ENCODE measurements at places on chromosomes 4 and X.

- DNase-seq: no peak
These were observed 16.2 kb downstream of the DGKQ start for GRCh38 chr4:957231-957580.

DNA sequence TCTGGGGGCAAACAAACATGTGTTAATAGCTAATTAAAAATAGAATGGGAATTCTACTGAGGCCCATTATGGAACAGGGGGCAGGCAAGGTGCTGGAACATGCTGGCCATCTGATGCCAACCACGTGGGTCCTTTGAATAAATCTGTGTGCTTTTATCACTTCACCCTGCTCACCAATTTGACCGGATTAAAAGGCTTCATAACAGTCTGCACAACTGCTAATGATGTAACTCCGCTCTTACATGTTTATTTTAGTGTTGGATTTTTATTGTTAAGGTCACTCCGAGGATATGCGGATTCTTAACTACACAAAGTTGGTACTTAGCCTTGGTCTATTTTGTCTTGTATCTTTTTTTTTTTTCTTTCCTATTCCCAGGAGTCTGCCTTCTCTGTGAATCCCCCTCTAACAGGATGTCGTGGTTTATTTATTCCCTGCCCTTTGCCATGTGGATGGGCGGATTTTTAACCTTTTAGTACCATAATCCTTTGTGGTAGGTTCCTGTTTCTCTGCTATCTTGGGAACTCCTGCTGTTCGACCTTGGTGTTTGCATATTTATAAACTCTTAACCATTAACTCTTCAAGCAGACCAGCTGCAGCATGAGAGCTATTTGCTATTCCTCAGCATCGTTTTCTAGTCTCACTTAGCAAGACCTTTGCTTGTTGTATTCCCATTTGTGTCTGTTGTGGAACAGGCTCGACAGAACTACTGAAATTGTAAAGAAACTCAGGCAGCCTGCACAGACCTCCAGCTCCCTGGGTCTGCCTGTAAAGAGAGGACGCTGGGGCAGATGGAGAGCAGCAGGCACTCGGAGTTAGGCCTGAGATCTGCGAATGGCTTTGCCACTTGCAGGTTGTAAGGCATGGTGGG is 38.0 kb downstream of the TRIM2 start:
- DNase-seq: no peak

DNA sequence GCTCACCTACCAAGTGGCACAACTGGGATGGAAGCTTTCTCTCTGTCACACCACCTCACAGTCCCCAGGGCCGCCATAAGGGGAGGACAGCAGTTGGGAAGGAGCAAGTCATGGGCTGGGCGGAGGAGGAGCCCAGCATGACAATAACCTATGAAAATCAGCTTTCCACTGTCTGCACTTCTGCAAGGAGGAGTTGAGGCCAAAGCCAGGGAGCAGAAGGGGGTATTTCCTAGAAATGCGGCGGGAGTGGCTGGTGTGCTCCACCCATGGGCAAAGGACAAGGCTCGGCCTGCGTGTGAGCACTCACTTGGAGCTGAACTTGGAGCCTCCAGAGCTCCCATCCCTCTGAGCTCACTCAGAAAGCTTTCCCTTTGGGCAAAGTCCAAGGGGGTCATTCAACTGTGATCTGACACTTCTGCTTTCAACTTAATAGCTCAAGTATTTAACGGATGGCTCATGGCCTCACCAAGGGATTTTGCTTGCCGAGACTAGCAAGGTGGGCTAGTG is 18.5 kb downstream of the APLN start:
- DNase-seq: no peak

DNA sequence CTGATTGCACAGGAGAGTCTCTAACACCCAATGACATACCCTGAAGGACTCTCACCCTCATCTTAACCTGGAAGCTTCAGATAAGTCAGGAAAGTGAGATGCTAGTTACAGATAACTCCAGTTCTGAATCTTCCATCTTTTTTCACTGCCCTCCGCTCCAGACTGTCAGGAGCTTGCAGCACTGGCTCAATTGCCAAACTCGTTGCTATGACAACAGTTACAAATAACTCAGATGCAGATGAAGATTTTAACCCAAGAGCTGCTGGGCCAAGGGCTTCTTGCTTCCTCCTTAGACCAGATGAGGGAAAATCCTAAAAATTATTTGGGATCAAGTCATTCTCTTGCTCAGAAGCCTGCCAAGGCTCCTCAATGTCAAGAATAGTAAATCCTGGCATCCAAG is 109.1 kb upstream of the HUWE1 start:
- DNase-seq: no peak
